ENCODE measurements at places on chromosomes 12 and 14. TPM values are rescaled to one million over a fixed set of nuclear protein-coding genes. Genes with fewer than 3 reads are reported as not detected.

GRCh38 chr12:26848156-26848825 is 15.3 kb upstream of the ITPR2 start:
- no peak for DNase-seq
- H3K27ac ChIP-seq, result no peak overlapping the region
- H3K4me1 ChIP-seq, result no peaks in the 10 kb centered on the region
- no peaks in the 10 kb centered on the region for H3K36me3 ChIP-seq

DNA sequence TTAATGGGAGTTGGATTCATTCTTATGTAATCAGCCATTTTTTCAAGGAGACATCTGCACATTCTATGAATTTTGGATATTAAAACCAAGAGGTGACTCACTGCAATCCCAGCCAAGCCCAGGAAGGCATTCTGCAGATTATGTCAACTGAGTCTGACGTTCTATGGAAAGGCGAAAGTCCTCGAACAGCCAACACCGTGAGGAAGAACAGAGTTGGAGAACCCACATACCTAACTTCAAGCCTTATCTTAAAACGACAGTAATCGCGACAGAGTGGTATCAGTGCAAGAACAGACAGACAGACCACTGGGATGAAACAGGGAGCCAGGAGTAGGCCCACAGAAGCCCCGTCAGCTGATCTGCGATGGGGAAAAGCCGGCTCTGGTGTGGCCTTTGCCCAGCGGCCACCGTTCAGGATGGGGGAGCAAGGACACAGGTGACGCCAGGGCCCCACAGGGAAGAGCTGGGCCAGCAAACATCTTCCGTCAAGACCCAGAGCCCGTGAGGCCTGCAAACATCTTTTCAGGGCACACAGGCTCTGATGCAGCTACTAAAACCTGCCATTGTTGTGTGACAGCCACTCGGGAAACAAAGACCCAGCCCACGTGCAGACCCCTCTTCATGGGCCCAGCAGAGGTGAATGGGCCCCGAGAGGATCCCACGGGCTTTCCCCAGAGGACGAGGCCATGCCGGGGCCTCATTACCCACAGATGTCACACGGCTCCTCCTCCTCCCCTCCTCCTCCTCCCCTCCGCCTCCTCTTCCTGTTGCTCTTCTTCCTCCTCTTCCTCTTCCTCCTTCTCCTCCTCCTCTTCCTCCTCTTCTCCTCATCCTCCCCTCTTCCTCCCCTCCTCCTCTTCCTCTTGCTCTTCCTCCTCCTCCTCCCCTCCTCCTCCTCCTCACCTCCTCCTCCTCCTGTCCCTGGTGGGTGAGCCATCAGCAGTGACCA is 277.6 kb downstream of the ADGRD1 start:
- no peaks in the 10 kb centered on the region for H3K36me3 ChIP-seq
- no peak overlapping the region for H3K27ac ChIP-seq
- H3K4me1 ChIP-seq, result no peaks in the 10 kb centered on the region
- H3K27me3 ChIP-seq, result no peaks in the 10 kb centered on the region

RPL10L gene
- total RNA-seq, result not detected

DNA sequence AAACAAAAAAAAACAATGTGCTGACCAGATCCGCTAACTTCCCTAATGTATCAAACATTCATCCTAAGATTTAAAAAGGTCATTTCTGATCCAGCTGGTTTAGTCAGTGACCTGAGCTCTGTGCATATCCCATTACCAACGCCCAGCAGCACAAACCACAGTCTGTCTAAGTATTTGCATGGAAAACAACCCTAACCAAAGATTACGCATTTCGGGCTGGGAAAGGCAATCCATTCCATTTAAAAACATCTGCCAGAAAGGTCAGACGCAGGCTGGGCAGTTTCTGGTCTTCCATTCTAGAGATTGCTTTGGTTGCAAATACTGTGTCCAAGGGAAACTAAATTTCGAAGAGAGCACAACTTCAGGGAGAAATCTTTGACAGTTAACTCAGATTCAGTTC is 234.9 kb downstream of the FLRT2 start:
- no peak for DNase-seq
- H3K4me3 ChIP-seq, result no peak overlapping the region
- H3K27me3 ChIP-seq, result no peaks in the 10 kb centered on the region

DNA sequence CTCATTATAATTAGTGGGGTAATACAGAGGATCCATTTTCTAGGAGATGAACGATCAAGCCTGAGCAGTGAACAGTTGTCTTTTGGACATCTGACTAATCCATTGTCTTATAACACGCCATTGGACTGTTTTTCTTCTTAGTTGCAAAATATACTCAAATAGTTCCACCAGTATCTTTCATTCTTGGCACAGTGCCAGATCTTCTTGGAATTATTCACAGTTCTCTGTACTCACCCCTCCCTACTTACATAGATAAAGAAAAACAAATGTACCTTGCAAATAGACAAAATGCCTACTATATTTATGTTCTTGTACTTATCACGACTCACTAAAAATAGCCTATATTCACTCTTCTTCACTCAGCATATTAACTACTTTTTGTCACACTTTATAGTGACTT is 3.8 kb downstream of the CBLN3 start:
- H3K27me3 ChIP-seq, result no peaks in the 10 kb centered on the region
- H3K4me3 ChIP-seq, result no peak overlapping the region
- no peak for DNase-seq
- H3K36me3 ChIP-seq, result peaks cover 3% of the 10 kb centered on the region
- H3K4me1 ChIP-seq, result peaks cover 19% of the 10 kb centered on the region

DNA sequence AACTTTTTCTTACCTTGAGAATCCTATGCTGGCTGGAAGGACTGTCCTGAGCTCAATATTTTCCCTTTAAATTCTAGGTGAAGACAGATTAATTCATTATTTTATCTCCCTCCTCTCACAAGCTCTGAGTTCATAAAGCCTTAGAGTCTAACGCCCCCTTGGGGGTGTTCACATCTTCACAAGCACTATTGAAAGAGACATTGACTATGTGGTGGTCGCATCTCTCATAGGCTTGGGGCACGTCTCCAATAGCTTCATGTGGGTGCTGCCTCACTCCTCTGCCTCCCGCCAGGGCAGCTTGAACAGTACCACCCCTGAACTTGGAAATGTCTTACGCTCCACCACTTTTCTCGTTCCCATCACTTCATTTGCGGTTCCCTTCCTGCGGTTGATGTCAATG is 106.2 kb downstream of the UNC79 start:
- H3K4me3 ChIP-seq, result no peak overlapping the region
- DNase-seq, result no peak
- 0 out of 2 replicates have a peak, but pooled peaks cover 3% of the 10 kb centered on the region for H3K27me3 ChIP-seq
- H3K27ac ChIP-seq, result no peak overlapping the region
- H3K4me1 ChIP-seq, result no peaks in the 10 kb centered on the region
- no peaks in the 10 kb centered on the region for H3K36me3 ChIP-seq

PRPH gene
- not detected for total RNA-seq

DNA sequence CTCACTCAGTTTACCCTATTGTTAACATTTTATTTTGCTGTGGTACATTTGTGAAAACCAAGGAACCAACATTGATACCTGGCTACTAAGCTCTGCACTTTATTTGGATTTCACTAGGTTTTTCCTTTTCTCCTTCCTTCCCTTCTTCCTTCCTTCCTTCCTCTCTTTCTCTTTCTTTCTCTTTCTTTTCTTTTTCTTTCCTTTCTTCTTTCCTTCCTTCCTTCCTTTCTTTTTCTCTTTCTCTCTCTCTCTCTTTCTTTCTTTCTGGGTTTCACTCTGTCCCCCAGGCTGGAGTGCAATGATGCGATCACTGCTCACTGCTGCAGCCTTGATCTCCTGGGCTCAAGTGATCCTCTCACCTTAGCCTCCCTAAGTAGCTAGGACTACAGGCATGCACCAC is 29.1 kb upstream of the TMEM263 start:
- DNase-seq, result no peak
- H3K27me3 ChIP-seq, result no peaks in the 10 kb centered on the region
- no peaks in the 10 kb centered on the region for H3K36me3 ChIP-seq

DNA sequence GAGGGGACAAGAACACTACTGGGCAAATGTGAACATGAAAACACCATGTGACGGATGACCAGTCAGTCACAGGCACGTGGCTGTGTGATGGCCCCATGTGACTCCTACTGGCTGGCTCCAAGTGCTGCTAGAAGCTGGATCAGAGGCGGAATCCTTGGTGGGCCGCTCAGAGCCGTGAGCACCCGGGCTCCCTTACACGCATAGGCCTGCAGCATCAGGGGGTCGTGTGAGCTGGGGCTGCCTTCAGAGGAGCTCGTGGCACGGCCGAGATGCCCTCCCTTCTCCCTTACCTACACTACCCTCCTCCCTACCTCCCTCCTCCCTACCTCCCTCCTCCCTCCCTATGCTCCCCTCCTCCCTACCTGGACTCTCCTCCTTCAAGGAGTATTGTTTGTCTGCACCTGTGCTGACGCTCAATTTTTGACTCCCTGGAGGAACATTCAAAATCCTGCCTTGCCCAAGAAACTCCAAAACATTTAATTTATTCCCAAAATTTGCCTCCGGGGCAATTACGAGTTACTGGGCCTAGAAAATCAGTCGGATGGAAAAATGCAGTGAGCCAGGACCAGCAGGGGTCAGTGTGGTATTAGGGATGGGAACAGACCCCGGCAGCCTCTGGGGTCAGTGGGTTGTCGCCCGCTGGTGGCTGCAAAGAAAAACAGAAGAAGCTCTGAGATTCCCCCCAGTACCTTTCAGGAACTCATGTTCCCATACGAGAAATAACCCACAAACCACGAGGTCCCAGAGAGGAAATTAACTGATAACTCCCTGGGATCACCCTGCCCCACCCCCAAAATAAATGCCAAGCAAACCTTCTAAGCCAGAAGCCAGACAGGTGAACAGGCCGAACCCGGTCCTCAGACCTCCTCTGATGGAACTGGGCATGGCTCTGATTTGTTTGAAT is 61.3 kb downstream of the C14orf132 start:
- peak overlapping the region; percentile 56 for H3K27ac ChIP-seq
- peak; percentile 72 for DNase-seq
- peaks cover 39% of the 10 kb centered on the region for H3K4me1 ChIP-seq
- no peak overlapping the region for H3K4me3 ChIP-seq
- H3K36me3 ChIP-seq, result no peaks in the 10 kb centered on the region

KLRG1 gene
- 0.13 TPM for total RNA-seq

GALNT16 gene
- total RNA-seq, result not detected

MUCL1 gene
- not detected for total RNA-seq

GNS gene
- total RNA-seq, result 97.6 TPM

SYT1 gene
- total RNA-seq, result 31.9 TPM

DNA sequence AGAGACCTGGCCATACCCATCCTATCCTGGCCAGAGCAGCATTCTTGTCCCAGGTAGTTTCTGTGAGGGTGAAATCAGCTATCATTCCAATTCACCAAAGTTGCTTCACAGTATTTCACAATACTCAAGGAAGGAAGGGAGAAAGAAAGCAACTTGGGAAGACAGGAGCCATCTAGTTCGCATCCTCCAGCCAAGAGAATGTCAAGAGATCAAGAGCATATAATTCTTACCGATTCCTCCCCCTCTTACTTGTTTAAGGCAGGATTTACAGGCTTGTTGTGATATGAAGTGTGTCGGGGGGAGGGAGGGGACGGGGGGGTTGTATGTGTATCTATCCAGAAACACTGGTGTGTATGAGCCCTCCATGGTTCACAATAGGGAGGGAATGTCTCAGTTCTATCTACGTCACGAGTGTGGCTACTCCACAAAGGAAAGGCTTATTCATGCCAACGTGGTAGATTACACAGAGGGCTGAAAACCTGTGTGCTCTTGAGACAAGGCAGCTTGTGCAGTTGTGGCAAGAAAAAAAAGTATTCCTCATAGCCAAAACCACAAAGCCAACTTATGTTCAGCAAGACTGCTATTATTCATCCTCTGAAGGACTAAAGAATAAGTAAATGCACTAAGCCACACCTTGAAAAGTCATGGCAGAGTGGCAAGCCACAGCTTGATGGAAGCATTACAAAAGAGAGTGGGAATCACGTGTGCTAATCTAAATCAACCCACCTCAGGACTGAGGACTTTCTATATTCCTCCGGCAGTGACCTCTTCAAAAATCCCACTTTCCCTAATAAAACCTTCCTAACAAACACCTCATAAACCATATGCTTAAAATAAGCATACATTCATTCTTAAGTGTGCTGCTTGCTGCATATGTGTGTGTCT is 35.0 kb downstream of the CORO1C start:
- peak; percentile 72 for DNase-seq
- H3K27me3 ChIP-seq, result no peaks in the 10 kb centered on the region
- H3K27ac ChIP-seq, result peak overlapping the region; percentile 88
- peaks cover 56% of the 10 kb centered on the region for H3K4me1 ChIP-seq
- H3K4me3 ChIP-seq, result no peak overlapping the region

GRCh38 chr12:103470664-103471063 is 25.1 kb downstream of the C12orf42 start:
- H3K27me3 ChIP-seq, result peaks cover 6% of the 10 kb centered on the region
- no peaks in the 10 kb centered on the region for H3K36me3 ChIP-seq
- no peak overlapping the region for H3K27ac ChIP-seq
- H3K4me3 ChIP-seq, result no peak overlapping the region

REC8 gene
- total RNA-seq, result 6.8 TPM

- no peak for DNase-seq
- no peak overlapping the region for H3K4me3 ChIP-seq
- H3K27me3 ChIP-seq, result no peaks in the 10 kb centered on the region
- H3K4me1 ChIP-seq, result no peaks in the 10 kb centered on the region
- H3K27ac ChIP-seq, result no peak overlapping the region
- H3K36me3 ChIP-seq, result no peaks in the 10 kb centered on the region
These were observed 496.9 kb upstream of the TMEM132C start for GRCh38 chr12:127770118-127770517.

GRCh38 chr14:41072776-41073175 is 533.9 kb upstream of the LRFN5 start:
- no peaks in the 10 kb centered on the region for H3K4me1 ChIP-seq
- no peak for DNase-seq
- H3K4me3 ChIP-seq, result no peak overlapping the region
- H3K36me3 ChIP-seq, result no peaks in the 10 kb centered on the region
- H3K27ac ChIP-seq, result no peak overlapping the region
- H3K27me3 ChIP-seq, result no peaks in the 10 kb centered on the region

DNA sequence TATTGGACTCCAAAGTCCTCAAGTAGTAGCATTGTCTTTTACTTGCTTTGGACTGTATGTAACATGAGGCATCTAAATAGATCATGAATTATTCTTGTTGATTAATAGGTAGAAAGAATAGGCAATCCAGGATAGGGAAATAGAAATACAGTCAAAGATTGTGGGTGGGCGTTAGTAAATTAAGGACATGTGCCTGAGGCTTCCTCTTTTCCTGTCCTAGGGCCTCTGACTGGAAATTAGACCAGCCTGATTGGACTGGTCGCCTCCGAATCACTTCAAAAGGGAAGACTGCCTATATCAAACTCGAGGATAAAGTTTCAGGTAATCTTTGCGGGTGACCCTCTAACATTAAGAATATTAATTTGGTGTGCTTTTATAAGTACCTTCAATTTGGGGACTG is 7.6 kb downstream of the NECAP1 start:
- no peak overlapping the region for H3K4me3 ChIP-seq
- no peak overlapping the region for H3K27ac ChIP-seq
- no peak for DNase-seq
- H3K27me3 ChIP-seq, result no peaks in the 10 kb centered on the region

All from SJSA1 (cell line).